ENCODE measurements at places on chromosomes 7 and 10.
A peak's percentile ranks its signal among the peaks of the same experiment; 100 is the strongest.

DNA sequence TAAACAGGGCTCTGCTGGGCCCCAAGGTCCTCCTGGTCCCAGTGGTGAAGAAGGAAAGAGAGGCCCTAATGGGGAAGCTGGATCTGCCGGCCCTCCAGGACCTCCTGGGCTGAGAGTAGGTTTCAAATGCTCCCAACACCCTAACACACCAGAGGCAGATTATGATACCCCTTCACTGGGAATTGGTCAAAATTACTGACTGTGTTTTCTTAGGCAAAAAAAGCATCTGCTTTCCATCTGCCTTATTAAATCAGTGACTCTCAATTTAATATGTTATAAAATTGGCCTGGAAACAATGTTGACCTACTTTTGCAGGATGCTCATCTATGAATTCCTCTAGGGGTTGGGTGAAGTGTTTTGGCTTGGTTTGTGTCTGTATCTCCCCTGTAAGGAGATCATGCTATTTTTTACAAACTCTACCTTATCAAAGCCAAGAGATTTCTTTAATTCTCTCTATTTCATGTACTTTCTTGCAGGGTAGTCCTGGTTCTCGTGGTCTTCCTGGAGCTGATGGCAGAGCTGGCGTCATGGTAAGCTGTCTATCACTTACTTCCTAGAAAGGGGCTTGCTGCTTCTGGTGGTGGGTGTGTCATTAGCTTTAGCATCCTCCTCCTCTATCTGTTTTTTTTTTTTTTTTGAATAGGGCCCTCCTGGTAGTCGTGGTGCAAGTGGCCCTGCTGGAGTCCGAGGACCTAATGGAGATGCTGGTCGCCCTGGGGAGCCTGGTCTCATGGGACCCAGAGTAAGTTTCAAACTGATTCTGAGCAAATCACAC lies 15.9 kb downstream of the COL1A2 start:
- no peak for DNase-seq

DNA sequence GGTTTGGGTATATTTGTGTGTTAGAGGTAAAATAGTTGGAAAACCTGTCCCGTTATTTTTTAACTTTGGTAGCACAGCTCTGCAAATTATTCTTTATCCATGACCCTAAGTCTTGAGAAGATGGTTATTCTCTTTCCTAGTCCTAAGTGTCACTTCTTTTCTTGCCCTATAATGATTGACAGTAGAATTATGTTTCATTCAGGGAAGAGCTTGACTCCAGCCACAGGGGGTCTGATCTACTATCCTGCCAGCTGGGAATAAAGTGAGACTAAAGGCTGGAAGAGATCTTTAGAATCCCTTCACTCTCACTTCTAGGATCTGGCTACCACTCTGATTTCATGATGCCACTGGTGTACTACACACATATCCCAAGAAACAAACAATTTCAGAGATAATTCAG lies 90.4 kb downstream of the PHTF2 start:
- no peak for DNase-seq

DNA sequence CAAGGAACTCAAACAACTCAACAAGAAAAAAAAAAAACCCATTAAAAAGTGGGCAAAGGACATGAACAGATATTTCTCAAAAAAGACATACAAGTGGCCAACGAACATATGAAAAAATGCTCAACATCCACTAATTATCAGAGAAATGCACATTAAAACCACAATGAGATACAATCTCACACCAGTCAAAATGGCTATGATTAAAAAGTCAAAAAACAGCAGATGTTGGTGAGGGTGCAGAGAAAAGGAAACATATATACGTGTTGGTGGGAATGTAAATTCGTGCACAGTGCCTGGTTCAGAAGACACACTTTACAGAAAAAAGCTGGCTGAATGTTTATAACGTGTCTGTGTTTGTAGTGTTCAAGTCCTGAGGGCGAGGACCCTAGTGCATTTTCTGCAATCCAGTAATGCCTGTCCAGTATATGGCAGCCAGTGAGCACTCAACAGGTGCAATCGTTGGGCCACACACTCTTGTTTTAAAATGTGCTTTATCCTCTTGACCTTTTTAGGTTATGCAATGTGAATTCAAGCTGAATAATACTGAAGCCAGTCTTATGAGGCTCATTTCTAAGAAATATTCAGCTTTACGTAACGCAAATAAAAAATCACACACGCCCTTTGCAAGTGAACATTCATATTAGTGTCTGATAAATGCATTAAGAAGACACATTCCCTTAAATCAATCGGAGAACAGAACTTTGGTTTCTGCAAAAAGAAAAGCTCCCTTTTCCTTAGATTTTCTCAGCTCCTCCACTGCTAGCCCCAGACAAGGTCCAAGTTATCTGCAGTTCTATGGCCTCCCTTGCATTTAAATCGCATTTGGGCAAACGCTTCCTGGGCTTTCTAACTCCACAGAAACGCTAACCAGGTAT lies 813 bp upstream of the MTURN start:
- DNase-seq = no peak

- DNase-seq = no peak
Observed at GRCh38 chr7:29494350-29494749, 69.3 kb upstream of the PRR15 start.

DNA sequence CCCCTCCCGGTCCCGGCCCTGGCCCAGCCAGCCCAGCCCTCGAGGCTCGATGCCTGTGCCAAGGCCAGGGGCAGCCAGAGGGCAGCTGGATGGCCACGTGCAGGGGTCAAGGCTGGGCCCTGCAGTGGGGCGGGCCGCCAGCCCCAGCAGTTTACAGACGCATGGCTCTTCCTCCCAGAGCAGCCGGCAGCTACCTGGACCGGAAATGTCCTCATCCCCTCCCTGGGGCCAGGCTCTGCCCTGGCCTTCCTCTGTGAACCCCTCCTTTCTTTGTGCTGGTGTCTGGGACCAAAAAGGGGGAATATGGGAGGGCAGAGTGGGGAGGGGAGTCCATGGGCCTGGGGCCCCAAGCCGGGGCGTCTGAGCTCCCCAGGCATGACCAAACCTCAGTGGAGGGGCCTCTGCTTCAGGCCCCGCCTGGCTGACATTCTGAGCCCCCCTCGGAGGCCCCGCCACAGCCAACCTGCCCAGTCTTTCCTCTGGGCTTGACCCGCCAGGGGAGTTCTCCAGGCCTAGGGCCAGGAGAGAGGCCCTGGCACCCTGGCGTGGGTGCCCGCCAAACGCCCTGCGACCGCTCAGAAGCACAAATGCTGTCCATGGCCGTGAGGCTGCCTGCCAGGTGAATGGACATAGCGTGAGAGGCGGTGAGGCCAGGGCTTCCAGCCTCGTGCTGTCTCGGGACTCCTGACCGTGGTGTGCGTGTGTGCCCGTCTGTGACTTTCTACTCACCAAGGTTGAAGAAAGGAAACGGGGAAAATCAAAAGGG lies 24.7 kb upstream of the AMZ1 start:
- DNase-seq = no peak

DNA sequence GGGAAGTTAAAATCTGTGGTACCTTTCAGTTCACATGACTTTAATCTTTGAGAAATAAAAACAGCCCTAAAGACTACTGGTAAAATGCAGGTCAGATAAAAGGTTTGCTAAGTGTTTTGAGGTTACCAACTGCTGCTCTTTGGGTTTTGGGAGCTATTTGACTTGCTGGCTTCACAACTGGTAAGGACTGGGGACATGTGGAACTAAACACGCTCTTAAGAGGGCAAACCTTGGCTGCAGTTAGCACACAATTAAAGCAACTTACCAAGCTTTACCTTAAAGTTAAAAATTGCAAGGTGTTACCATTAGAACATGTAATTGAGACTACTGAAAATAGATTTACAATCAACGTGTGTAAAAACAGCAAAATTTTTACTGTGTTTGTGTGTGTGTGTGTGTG lies 220.2 kb downstream of the PHF14 start:
- DNase-seq = no peak

GRCh38 chr10:100153239-100153825 lies 32.5 kb downstream of the ERLIN1 start:
- DNase-seq = no peak

DNA sequence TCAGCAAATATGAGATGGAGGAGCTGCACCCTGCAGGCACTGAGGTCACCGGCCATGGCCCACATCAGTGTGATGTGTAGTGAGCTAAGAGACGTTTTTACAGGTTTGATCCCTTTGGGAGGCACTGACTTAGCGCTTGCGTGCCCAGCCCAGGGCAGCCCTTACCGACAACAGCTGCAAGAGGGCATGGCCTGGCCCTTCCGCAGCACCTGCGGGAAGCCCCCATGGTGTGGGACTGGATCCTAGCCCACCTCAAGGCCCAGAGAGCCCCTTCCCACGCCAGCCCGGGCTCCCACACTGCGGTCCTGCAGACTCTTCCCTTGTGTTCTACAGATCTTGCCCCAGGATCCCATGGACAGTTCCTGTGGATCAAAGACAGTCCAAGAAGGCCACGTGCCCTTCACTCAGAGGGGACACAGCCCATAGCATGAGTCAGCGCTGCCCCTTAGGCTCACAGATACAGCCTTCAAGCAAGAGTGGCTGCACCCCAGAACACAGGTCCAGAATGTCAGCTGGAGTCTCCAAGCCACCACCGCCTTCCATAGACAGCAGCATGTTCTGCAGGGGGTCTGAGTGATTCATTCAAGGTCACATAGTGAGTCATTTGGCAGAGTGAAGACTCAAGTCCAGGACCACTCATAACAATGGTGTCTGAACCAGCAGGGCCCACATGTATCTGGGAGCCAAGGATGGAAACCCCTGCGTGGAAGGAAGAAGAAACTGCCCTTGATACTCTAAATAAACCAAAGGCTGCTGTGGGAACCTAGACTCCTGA lies 25.4 kb downstream of the TLL2 start:
- no peak for DNase-seq

GRCh38 chr10:132674311-132674710 lies 111.6 kb downstream of the NKX6-2 start:
- DNase-seq = no peak

GRCh38 chr7:91299952-91300775 lies 35.9 kb downstream of the FZD1 start:
- no peak for DNase-seq

DNA sequence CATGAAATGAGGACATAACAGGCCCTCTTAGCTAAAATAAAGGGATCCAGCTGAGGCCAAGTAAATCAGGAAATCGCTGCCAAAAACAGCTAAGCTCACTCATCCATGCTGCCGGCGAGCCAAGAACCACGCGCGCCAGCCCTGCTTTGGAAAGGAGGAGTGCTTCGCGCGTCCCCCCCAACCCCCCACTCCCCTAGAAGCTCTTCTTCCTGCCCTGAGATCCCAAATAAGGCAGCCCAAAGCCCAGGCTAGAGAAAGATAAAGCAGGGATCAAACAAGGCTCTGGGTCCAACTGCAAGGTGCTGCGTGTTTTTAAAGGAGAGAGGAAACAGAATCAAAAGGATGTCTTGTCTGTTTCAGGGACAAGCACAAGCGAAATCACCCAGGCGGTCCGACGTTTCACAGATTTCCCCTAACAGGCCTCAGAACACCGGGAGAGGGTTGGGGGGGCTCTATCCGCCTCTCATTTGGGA lies 168.3 kb upstream of the AUTS2 start:
- DNase-seq = no peak

- peak; percentile 44 for DNase-seq
Observed at GRCh38 chr7:140672382-140673062, at the start of gene ADCK2. ADCK2 (plus strand) TSS chr7:140672945; CDS start chr7:140673331, 386 bp downstream.

DNA sequence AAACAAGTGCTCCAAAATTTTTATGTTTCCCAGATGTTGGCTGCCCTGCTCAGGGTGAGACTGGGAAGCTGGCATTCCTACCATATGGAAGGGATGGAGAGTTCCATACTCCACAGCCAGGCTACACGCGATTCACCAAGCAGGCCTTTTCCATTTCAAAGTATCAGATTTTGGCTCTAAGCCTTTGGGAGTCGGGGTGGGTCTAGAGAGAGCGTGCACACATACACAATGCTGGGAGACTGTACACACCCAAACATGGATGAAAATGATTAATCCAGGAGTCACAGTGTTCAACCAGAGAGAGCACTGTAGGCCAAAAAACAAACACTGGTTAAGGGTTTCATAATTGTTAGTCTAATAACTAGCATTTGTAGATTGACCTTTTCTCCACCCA lies 295.0 kb downstream of the BICC1 start:
- no peak for DNase-seq

DNA sequence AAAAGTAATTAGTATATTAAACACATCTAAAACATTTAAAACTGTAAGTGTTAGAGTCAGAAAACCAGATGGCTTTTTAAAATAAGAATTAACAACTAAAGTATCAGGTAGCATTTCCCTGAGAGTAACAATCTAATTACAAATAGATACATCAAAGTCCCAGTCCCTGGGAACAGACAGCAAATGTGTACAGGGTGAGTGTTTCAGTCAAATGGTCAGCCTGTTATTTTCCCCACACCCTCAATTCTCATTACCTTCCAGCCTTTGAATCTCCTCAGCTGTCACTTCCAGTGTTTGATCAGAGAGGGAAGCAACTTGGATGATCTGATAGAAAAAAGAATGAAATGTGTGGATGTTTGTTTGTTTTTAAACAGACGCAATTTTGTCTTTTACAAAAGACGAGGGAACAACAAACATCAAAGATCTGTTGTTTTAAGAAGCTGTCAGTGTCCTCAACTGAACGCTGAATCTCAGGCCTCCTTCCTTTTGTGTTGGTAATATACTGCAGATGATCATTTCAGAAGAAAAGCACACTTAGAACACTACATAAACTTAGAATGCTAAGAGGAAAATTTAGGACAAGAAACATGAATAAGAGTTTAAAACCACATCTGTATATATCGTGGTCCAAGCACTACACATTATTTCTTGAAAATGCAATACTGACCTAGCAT lies 29.8 kb downstream of the CEP41 start:
- no peak for DNase-seq

GRCh38 chr10:88116971-88117626 lies 253.7 kb downstream of the PTEN start:
- DNase-seq = no peak

- DNase-seq = no peak
Observed at GRCh38 chr7:139797607-139798006, 19.8 kb upstream of the HIPK2 start.

GRCh38 chr7:94314413-94315410 lies 80.0 kb upstream of the COL1A2 start:
- DNase-seq = no peak

DNA sequence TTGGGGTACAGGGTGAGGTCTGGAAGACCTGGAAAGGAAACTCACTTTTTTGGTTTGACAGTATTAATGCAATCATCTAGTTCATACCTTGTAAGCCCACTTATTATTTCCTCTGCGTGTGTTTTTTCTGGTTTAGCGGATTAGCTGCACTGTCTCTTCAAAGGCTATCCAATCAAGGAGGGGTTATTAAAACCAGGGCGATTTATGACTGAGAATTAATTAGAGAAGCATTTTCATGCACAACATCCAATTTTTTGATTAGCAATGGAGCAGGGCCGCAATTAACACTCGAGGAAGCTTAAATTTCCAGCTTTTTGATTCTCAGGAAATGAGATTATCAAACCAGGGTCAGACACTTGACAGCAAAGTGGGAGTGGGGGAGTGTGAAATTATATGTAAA lies 248.9 kb downstream of the EXOC4 start:
- no peak for DNase-seq

GRCh38 chr10:79386637-79387465 lies 39.6 kb downstream of the PPIF start:
- no peak for DNase-seq

GRCh38 chr7:7707246-7707645 lies 11.2 kb downstream of the RPA3 start:
- no peak for DNase-seq
